ENCODE measurements at places on chromosomes 4 and X. TPM values are rescaled to one million over a fixed set of nuclear protein-coding genes. Genes with fewer than 3 reads are reported as not detected.

DNA sequence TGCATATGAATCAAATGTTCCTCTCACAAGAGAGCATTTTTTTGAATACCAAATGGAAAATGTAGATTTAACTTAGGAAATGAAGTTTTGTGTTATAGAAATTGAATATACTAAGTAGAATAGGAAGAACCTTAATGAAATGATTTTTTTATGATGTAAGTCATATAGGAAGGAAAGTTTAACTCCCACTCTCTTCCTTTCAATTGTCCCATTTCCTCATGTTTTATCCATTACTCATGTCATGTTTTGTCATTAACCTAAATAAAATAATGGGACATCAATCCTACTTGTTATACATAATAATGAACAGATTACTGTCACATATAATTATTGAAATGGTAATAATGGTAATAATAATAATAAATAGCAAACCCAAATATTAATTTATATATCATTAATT lies 22.7 kb upstream of the SRD5A3 start:
- H3K27ac ChIP-seq = no peak overlapping the region
- H3K36me3 ChIP-seq = no peaks in the 10 kb centered on the region
- H3K4me3 ChIP-seq = no peak overlapping the region
- H3K4me1 ChIP-seq = no peaks in the 10 kb centered on the region
- H3K27me3 ChIP-seq = peaks cover 3% of the 10 kb centered on the region

SLC25A14 gene
- 23.7 TPM for total RNA-seq

ATP2B3 gene
- total RNA-seq = not detected

HSD17B10 gene
- 49.7 TPM for total RNA-seq

SORCS2 gene
- not detected for total RNA-seq

CCDC149 gene
- total RNA-seq = not detected

DNA sequence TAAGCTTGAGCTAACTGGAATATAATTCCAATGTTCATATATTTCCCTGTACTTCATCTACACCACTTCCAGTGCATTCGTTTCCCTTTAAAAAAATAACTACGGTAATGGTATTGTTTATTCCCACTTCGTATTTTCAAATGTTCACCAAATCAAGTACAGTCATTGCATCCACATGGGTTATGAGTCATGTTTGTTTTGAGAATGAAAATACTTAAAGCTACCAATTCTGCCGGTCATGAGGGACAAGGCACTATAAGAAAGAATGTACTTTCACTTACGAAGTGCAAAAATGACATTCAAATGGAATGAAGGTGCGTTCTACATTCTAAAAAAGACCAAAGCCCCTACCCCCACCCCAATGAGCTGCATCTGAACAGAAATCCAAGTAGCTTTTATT lies 174.4 kb upstream of the FGF13 start:
- no peaks in the 10 kb centered on the region for H3K4me1 ChIP-seq
- H3K36me3 ChIP-seq = no peaks in the 10 kb centered on the region
- no peaks in the 10 kb centered on the region for H3K27me3 ChIP-seq
- H3K27ac ChIP-seq = no peak overlapping the region

All from B cell (primary cell).